Activated T-helper 1 cell treated with Interleukin-2 at 50 U/mL for 16 hours (primary cell): ENCODE measurements at places on chromosomes 2 and 18.

GRCh38 chr2:151878655-151879563 lies 50.7 kb upstream of the ARL5A start:
- DNase-seq, result no peak

DNA sequence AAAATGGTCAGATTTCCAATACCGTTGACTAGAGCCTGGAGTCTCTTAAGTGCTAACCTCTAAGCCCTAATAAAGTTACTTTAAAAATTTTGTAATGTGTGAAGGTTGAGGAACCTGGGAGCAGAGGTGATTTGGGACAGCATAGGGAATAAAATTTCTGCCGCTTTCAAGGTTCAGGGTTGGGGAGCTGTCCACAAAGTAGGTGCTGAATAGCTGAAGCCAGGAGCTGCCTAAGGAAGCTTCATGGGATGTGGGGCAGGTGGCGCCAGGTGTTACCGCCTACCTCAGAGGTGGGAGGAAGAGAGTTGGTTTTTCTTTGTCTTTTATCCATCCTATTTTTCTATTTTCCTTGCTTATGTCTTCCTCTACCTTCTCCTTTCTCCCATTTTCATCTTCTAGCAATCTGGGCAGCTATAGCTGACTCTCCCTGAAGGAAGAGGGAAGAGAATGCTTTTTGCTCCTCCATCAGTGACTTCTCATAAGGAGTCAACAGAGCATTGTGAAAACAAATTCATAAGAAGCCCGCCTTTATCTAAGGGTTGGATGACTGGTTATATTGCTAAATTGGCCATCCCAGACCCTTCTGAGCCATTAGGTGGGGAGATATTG lies 178.7 kb downstream of the CLIP4 start:
- no peak for DNase-seq

DNA sequence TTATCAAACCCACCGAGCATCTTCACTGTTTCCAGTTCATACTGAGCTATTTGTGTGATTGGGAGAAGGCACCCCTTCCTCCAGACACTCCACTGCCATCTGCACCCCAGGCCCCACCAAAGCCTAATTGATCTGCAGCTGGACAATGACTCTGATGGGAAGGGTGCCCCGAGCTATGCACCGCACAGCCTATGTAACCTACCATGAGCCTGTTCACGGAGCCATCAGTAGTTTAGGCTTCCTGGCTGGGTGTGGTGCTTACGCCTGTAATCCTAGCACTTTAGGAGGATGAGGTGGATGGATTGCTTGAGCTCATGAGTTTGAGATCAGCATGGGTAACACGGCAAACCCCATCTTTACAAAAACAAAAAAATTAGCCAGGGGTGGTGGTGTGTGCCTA lies 17.8 kb upstream of the ASAP2 start:
- no peak for DNase-seq

GRCh38 chr2:36507408-36507812 lies 90.6 kb downstream of the FEZ2 start:
- DNase-seq, result no peak

DNA sequence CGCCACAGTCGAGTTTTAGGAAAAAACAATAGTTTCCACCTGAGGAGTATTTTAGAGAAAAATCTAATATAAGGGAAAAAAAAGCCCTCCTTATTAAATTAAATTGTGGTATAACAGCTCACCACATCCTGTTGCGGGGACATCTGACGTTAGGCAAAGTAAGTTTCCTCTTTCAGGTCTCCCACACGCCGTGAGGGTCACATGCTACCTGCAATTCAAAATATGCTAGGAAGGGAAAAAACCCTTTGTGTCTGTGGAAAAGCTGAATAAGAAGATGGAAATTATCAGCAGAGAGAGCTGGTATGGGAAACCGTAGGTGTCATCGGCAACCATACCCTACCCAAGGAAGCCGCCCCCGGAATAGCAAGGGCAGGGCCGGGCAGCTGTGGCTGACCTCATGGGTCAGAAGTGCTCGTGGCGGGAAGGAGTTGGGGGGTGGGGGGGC lies 128.0 kb downstream of the NFATC1 start:
- DNase-seq, result peak; percentile 50

DNA sequence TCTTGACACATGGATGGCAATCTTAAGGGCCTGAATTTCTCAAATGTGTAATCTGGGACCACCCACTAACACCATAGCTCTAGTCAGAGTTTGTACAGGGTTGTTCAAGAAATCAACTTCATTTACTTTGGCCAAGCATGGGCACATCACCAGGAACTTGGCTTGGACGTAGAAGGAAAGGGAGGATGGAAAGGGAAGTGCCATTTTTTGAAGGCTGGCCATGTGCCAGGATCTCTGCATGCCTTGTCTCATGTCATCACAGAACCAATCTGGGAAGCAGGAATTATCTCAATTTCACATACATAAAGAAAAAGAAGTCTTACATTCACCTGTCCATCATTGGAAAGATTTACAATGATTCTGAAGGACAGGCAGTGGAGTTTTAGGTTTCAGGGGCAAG lies 128.1 kb downstream of the ANTXR1 start:
- DNase-seq, result no peak

GRCh38 chr18:56804395-56804794 lies 153.2 kb downstream of the WDR7 start:
- DNase-seq, result no peak
